T-helper 2 cell (primary cell): ENCODE measurements at places on chromosomes 6 and 20.

DNA sequence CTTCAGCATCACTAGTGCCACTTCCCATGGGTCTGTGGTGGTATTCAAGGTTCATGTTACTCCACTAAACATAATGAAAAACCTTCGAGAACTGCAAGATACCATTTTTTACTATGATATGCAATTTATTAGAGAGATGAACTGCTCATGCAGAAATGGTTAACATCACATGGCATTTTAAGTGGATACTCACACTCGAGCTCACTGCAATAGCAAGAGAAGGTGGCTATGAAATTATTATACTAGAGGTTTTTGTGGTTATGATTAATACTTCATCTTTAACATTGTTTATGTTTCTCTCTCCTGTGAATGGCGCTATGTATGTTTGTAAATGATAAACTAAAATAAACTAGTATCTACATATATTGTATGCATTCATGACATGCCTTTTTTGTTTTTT lies 35.1 kb downstream of the SCAF8 start:
- DNase-seq = no peak

- DNase-seq = no peak
Observed at GRCh38 chr20:15618912-15619311, 954.3 kb downstream of the KIF16B start.

DNA sequence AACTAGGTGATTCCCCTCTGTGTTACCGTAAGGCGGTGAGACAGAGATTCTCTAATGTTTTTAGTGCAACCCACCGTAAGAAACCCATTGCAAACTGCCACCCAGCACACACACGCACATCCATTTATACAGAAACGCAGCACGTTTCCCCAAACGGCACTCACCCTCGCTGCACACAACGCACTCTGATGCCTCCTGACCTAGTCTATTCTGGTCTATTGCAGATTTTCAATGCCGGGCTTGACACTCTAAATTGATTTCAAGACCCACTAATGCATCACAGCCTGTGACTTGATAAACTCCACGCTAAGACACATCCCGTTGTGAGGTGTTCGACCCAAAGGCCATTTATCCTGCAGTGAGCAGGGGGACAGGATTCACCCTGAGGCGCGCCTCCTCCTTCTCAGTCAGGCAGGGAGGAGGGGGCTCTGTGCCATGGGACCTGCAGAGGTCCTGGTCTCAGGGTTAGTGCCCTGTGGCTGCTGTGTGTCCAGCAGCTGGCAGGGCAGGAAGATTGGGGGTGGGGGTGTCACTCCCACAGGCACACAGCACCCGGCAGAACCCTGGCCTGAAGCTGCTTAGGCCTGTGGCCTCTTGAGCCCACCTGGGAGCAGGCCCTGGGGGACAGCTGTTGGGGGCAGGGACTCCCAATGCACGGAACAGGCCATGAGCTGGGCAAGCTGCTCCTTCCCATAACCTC lies 335.6 kb downstream of the PREX1 start:
- no peak for DNase-seq

DNA sequence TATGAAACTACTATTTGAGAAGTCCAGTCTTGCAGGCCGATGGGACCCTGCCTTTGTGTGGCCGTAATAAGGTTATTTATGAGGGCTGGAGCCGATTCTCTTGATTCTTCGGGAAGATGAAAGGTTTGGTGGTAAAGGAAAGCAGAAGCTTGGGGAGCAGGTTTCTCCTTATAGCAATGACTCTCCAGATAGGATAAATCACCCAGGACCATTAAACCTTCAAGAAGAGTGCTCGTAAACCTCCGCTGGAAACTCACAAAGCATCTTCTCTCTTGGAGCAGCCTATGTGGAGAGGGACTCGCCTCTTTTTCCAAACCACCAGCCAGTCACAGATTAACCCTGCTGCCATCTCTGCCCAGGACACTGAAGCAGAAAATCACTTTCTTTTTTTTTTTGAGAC lies 69.6 kb upstream of the SALL4 start:
- no peak for DNase-seq

DNA sequence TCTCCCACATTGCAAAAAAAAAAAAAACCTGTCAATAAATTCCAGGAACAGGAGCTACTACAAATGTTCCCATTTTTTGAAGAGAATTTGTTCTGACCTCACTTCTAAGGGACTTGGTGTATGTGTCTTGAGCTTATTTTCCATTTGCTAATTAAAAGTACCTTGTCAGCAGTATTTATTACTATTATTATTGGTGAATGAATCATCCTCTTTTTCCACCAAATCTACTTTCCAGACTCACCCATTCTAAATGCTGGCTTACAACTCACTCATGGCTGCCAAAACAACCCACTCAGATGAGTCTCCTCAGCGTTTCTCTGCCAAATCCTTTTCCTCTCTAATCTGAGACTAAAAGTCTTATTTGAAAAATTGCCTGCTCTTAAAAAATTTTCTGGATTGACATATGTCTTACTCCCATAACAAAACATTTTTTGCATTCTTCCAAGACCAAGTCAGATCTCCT lies 33.2 kb upstream of the TASP1 start:
- DNase-seq = no peak

- DNase-seq = peak; percentile 53
Observed at GRCh38 chr6:31736021-31736767, at the start of gene CLIC1. Gene CLIC1, minus strand, starts transcription at chr6:31736530. Its CDS starts 230 bp downstream, at chr6:31736300.

DNA sequence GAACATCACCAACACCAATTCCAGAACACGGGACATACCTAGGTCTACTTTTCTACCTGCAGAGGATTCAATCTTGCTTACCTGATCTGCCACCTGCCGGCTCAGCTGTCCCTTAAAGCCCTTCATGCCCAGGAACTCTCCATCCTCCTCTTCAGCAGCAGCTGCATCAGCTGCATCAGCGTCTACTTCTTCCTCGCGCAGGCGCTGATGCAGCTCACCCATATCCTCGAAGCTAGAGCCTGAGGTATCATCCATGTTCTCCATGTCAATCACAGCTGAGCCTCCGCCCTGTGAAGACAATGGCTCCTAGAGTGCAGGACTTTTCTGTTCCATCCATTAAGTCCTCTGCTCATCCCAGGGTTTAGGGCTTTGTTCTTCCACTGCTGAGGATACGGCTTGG lies 918 bp downstream of the YIPF3 start:
- no peak for DNase-seq

DNA sequence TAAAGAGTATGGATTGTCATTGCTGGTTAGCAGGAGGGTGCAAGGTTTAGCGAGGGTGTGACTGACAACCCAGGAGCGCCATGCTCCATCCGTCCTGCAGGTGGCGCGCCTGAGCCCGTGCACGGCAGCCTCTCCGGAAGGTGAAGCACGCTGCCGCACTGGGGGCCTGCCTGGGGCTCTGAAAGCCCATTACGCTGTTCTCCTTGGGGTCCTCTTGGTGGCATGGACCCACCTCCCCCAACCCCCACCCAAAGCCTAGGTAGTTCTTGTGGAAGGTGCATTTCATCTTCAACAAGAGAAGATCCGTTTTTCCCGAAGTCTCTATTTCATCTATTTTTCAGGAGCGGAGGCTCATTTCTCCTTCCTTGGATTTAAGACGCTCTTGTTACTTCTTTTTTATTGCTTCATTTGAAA lies 197.4 kb upstream of the KCNG1 start:
- DNase-seq = peak; percentile 38

GRCh38 chr20:9927224-9927623 lies 88.3 kb upstream of the PAK5 start:
- DNase-seq = no peak

- no peak for DNase-seq
Observed at GRCh38 chr6:40376113-40376650, 211.0 kb downstream of the LRFN2 start.

- no peak for DNase-seq
Observed at GRCh38 chr20:38161412-38161774, 3.7 kb downstream of the TGM2 start.

- DNase-seq = no peak
Observed at GRCh38 chr6:98833057-98833306, 1.4 kb upstream of the POU3F2 start.

DNA sequence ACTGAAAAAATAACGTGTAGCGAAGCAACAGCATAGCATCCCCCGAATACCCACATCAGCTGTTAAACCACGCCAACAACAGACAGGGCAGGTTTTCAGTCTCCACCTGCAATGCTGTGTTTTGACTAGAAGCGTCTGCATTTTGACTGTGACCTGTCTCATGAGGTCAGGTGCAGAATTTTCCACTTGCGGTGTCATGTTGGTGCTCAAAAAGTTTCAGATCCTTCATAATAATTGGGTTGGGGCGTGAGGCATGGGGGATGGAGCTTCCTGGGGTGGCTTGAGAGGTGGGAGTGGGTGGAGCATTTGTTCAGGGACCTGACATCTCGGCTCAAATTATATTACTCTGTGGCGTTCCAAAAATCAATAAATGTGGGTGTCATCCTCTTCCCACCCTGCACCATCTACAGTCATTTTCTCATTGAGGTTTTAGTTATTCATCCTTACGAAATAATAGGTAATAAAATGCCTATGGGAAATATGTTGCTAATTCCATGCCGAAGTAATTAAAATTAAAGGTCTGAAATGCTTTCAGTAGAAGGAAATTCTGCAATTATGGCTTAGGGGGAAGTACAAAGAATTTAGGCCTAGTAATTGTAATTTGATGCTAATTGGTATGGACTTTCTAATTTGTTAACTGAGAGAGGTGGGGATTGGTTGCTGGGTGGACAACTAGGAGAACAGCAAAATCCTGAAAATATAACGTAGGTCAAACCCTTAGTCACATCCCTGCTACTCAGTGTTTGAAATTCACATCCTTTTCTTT lies 81.0 kb downstream of the TIAM2 start:
- DNase-seq = no peak

DNA sequence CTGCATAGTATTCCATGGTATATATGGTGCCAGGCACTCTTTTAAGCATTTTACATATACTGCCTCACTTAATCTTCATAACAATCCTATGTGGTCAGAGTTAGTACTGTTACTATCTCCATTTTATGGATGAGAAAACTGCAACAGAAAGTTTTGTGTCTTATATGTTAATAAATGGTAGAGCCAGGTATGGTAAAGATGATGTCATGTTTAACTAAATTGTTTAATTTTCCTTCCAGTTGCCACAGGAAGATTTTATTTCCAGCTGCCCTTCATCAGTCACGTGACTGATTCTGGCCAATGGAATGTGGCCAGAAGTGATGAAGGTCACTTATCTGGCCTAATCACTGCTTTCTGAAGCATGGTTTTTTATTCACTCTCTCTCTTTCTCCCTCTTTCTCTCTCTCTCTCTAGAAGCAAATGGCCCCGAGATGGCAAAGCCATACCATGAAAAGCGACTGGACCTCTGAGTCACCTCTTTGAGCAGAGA lies 75.7 kb upstream of the BTBD3 start:
- no peak for DNase-seq

- no peak for DNase-seq
Observed at GRCh38 chr20:24693466-24694156, 224.2 kb downstream of the SYNDIG1 start.

DNA sequence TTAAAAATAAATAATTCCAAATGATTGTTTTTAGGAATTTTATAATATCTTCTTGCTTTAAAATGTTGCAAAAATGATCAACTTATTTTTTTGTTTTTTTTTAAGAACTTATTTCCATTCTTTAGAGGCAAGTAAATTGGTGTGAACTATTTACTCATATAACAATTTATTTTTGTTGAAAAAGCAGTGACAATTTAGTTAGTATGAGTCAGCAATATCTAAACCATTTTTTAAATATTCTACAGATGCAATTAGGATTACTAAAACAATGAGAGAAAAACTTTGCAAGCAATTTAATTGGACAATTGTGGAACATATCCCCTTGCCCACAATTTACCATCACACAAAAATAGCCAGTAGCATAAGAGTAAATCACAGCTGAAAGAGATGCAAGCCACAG lies 319.5 kb downstream of the MEI4 start:
- no peak for DNase-seq

DNA sequence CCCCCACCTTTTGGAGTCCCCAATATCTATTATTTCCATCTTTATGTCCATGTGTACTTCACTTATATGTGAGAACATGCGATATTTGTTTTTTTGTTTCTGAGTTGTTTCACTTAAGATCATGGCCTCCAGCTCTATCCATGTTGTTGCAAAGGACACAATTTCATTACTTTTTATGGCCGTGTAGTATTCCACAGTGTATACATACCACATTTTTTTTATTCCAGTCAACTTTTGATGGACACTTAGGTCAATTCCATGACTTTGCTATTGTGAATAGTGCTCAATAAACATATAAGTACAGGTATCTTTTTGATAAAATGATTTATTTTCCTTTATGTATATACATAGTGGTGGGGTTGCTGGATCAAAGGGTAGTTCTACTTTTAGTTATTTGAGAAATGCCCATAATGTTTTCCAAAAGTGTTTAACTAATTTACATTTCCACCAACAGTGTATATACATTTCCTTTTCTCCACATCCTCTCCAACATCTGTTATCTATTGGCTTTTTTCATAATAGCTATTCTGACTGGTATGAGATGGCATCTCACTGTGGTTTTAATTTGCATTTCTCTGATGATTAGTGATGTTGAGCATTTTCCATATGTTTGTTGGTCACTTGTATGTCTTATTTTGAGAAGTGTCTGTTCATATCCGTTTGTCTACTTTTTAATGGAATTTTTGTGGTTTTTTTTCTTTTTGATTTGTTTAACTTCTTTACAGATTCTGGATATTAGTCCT lies 34.0 kb upstream of the COL10A1 start:
- DNase-seq = no peak

DNA sequence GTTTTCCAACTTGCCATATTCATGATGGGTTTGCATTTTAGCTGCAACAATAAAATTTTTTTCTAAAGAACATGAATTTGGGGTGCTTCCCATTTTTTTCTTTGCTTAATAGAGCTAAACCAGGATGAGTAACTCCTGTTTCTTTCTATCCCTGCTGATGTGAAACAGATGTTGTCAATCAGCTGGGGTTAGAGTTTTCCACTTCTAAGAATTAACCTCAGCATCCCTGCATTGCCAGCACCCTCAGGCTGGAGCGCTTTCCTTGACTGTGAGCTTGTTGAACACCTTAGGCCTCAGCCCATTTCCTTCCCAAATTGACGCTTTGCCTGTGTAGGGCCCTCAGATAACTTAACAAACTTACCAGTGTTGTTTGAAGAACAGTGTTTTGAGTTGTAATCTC lies 74.5 kb downstream of the PTPN1 start:
- no peak for DNase-seq

- DNase-seq = no peak
Observed at GRCh38 chr20:34528921-34529297, 12.7 kb downstream of the DYNLRB1 start.

- no peak for DNase-seq
Observed at GRCh38 chr6:159689001-159689400, 4.0 kb downstream of the SOD2 start.

GRCh38 chr6:44039839-44040350 lies 87.4 kb downstream of the MRPL14 start:
- DNase-seq = no peak

GRCh38 chr6:13695252-13695651 lies 16.4 kb downstream of the RANBP9 start:
- DNase-seq = no peak

GRCh38 chr20:59781226-59781625 lies 152.2 kb downstream of the SYCP2 start:
- DNase-seq = no peak

GRCh38 chr20:48789185-48789668 lies 38.6 kb downstream of the PREX1 start:
- no peak for DNase-seq
